ENCODE measurements at places on chromosomes 5 and 9.

- no peak for DNase-seq
Measured at GRCh38 chr5:108557686-108558085, 175.8 kb upstream of the FBXL17 start.

DNA sequence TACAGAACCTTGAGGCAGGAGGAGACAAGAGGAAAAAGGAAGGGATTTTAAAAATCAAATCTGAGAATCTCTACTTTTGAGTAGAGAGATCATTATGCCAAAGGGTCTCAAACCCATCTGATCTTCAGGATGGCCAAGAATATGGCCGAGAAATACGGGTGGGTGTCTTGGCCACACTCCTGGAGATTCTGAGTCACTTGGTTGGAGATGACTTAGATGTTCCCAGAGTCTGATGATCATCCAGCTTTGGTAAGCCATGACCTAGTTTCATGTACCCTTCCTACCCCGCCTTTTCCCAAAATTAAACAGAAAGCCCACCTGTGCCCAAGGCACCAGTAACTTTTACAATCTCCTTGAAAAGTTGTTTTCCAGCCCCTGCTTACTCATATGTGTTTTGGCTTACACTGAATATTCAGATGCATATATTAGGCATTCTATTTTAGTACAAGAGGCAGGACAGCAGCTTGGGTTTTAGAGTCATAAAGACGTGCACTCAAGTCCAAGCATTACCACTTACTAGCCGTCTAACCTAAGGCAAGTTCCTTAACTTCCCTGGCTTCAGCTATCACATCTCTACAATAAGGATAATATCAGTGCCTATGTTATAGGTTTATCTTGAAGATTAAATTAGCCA is 167.0 kb upstream of the GPR151 start:
- no peak for DNase-seq

DNA sequence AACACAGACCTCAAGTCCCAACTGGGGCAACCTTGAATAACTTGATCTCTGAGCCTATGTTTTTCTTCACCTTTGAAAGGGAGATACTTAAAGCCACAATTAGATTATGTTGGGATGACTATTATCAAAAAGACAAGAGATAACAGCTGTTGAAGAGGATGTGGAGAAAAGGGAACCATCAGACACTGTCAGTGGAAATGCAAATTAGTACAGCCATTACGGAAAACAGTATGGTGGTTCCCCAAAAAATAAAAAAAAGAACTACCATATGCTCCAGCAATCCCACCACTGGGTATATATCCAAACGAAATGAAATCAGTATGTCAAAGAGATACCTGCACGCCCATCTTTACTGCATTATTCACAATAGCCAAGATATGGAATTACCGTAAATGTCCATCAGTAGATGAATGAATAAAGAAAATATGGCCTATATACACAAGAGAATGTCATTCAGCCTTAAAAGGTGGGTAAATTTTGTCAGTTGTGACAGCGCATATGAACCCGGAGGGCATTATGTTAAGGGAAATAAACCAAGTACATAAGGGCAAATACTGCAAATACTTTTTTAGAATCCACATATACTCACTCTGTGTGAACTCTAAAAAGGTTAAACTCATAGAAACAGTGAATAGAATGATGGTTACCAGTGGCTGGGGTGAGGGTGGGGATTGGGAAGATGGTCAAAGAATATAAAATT is 12.7 kb downstream of the FAT2 start:
- peak; percentile 61 for DNase-seq

GRCh38 chr9:95924987-95925386 is 49.5 kb downstream of the ERCC6L2 start:
- no peak for DNase-seq

DNA sequence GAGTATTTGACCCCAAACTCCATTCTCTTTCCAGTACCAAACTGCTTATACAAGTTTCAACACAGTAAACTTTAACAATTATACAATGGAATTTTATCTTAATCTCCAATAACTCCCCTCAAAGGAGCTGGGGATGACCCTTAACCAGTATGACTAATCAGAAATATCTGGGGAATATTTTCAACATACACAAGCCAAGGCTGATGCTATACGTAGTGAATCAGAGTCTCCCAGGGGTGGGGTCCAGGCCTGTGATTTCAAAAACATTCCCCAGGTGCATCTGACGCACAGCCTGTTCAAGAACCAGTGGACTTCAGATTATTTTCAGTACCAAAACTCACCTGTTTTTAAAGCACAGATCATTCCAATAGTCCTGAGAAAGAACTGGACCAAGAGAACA is 11.8 kb upstream of the SEMA5A start:
- DNase-seq: no peak

DNA sequence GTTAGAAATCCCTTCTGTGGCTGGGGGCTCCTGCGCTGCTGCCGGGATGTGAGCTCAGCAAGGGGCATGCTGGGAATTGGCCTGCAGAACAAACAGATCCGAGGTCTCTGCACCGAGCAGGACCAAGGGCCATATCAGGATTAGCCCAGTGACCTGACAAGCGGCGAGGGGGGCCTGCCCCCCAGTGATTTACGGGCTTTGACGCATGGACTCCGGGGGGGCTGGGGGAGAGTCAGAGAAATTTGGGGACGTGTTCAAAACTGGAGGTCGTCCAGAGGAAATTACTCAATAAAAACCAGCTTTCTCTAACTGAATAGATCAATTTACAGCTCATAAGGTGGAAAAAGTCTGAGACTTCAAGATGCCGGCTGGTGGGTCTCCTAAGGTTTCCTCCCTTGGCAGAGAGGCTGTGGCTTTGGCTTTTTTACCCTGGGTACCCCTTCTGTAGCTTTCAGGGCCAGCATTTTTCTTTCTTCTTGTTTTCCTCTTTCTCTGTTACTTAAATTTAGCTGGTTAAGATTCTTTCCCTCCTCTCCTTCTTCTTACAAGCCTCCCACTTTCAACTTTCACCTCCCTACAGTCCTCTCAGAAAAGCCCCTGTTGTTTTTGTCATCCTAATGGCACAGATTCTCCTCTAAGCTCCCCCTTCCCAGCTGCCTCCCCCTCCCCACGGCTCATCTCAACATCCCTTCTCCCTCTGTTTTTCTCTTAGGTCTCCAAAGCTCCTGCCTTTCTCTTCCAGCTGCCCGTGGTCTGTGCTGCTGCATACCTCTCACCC is 551.0 kb downstream of the CCDC171 start:
- no peak for DNase-seq

DNA sequence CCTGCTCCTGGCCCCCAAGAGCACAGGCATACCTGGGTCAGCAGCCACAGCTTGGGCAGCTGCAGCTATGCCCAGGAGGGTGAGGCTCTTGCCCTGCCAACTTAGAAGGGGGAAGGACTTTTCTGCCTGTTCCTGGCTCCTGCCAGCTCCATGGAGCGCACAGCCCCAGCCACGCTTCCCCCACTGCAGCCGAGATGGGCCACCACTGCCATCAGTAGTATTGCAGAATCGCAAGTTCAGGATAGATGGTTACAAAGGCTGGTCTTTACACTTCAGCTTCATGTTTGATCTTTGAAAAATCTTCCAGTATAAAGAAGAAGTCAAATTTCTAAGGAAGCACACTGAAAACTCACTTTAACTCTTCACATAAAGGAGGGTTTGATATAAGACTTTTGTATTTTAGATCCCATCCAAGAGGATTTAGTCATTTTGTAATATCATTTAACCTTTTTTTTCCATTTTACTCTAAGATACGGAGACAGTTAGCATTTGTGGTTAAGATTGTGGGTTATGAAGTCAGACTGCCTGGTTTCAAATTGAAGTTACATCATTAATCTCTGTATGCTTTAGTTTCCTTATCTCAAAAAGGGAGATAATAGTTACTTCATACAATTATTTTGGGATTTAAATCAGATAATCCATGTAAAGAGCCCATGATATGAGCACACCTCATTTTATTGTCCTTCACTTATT is 81.8 kb downstream of the NLN start:
- DNase-seq: no peak

- peak; percentile 55 for DNase-seq
Measured at GRCh38 chr9:136773386-136774044, 9.2 kb upstream of the LCN15 start.

- no peak for DNase-seq
Measured at GRCh38 chr5:146409054-146409671, 38.0 kb upstream of the TCERG1 start.

GRCh38 chr5:17180330-17180843 is 37.0 kb upstream of the BASP1 start:
- no peak for DNase-seq

DNA sequence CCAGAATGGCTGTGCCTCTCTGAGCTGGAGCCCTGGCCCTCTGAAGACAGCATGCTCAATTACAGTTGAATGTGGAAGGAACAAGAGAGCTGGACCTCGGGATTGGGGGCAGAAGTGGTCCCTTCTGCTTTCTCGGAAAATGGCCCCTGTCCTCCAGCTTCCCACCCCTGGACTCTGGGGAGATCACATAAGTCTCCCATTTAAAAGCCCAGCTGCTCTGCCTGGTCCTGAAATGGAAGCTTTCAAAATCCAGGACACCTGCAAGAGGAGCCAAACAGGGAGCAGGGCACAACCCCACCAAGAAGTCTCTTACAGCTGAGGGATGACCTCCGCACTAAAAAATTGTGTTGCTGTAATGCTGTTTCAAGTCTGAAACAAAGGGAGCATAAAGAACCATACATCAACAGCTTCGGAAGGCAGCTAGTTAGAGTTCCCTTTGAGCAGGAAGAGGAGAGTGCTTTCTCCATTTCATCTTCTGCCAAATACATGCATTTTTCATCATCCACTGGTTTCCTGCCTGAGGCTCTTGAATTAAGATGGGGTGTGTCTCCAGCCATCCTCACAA is 48.2 kb downstream of the TGFBI start:
- no peak for DNase-seq

DNA sequence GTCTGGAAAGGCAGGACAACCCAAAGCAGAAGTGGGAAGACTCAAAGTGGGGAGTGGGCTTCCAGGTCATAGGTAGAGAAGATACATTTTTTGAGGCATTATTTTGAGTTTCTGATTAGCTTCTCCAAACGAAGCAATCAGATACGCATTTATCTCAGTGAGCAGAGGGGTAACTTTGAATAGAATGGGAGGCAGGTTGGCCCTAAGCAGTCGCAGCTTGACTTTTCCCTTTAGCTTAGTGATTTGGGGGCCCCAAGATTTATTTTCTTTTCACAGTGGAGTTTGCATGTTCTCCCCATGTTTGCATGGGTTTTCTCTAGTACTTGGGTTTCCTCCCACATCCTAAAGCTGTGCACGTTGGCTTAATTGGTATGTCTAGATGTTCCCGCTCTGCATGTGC is 401.9 kb downstream of the ARRDC3 start:
- no peak for DNase-seq

Measured in suppressor macrophage treated with lipopolysaccharide for 1 hour (primary cell).